ENCODE measurements at places on chromosomes 13 and 19.

DNA sequence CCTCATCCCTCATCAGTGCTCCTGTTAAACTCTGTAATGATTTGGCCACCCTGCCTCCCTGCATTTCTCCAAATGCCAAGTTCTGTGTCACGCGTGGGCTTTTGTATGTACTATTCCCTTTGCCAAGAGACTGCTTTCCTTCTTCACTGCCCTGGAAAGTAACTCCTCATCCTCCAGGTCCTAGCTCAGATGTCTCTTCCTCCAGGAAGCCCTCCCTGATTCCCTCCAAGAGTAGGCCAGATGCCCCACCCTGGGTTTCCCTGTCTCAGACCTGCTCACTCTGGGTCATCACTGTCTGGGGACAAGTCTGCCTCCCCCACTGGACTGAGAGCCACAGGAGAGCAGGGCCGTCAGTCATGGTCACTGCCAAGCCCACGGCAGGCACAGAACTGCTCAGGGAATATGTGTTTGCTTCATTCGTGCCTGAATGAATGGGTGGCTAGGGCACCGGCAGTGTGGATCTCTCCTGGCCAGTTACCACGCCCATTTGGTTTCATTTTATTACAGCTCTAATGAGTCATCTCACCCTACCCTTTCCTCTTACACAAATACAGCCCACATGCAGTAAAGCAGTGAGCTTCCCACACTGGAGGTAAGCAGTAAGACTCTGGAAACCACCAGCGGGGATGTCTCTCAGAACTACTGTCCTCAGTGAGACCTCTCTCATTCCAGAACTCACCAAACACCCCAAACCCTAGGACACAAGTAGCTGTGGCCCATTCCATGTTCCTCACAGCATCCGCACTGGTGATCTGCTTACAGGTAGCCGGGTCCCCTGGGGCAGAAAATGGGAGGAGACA lies 12.1 kb upstream of the GPR4 start:
- DNase-seq, result no peak

DNA sequence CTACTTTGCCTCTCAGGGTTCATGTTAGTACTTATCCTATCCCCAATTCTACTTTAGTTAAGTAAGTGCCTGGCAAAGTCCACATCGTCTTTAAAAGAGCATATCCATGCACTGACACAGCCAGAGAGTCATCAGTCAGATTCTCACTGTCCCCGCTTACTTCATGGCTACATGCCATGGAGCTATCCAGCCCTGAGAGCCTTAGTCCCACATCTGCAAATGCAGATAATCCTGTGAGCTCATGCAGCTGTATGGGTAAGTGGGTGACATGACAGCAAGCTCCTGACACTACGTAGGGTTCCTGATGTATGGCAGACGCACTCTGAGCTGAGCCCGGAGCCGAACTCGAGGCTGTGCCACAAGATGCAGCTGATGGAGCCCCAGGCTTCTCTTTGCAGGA lies 661.5 kb downstream of the LIG4 start:
- no peak for DNase-seq

DNA sequence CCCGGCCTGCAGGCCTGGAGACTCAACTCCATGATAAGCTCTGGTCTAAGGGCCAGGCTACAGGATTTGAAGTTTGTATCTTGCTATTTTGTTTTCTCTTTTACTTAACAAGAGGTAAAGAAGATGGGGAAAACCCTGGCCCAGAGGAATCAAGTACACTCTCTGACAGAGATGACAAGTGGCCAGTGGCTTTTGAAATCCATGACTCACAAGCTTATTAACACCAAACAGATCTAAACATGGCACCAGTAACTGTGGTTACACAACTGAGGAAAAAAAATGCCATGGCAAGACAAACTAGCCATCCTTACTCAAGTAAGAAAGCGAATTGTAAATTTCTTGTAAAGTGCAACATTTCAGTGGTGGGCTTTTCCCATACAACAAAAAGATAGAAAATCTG lies 72.6 kb upstream of the SERTM1 start:
- no peak for DNase-seq

DNA sequence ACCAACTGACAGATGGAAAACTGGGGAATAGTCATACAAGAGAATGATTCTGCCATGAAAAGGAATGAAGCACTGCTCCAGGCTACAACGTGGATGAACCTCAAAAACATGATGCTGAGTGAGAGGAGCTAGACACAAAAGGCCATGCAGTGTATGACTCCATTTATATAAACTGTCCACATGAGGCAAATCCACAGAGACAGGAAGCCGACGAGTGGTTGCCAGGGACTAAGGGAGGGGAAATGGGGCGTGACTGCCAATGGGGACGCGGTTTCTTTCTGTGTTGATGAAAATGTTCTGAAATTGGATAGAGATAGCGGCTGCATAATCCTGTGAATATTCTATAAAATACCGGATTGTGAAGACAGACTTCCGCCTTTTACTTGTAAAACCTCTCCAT lies 10.2 kb downstream of the SMIM7 start:
- no peak for DNase-seq

DNA sequence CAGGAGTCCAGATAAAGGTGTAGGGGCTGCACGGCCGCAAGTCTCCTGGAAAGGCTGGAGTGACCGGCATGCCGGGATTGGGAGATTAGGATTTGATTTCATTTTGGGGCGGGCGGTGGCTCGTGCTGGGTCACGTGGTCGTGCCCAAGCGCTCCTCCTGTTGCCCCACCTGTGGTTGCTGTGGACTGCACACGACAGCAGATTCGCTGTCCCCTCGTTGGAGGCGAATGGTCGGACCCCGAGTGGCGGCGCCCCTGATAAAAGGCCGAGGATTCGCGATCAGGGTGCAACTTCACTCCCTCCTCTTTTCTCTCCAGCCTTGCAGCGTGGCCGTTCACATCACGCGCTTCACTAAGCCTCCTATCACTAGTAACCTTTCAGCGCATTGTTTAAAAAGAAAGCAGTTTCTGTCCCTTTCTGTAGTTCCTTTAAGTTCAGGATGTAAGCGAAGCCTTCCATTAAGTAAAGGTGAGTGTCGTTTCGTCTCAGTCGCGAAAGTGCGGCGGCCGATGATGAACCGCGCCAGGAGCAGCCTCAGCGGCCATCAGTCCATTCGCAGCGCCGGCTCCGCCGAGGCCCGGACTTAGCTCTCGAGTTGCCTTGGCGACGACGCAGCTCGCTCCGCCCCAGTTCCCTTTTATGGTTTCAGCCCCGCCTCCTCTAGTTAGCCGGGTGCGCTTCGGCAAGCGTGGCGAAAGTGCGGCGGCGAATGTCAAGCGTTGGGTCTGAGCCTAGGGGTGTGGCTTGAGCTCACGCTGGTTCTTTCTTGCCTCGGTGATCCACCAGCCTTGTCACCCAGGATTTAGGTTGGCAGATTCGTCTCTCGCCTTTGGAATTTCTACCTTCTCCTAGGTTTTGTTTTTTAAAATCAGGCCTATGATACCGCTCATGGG lies 1.7 kb upstream of the PPP1R37 start:
- peak; percentile 98 for DNase-seq

DNA sequence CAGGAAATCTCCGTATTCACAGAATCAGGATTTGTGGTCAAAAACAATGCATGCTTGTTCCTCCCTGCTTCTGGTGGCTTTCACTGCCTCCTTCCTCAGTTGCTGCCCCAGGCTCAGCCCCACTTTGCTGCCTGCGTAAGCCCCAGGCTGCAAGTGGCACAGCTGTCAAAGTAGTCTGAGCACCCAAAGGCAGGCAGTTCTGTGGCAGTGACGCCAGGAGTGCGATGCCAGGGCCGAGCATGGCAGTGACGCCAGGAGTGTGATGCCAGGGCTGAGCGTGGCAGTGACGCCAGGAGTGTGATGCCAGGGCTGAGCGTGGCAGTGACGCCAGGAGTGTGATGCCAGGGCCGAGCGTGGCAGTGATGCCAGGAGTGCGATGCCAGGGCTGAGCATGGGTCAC lies 77.3 kb upstream of the GPR183 start:
- DNase-seq, result no peak

- no peak for DNase-seq
Observed at GRCh38 chr13:95258619-95259194, 42.5 kb downstream of the ABCC4 start.

DNA sequence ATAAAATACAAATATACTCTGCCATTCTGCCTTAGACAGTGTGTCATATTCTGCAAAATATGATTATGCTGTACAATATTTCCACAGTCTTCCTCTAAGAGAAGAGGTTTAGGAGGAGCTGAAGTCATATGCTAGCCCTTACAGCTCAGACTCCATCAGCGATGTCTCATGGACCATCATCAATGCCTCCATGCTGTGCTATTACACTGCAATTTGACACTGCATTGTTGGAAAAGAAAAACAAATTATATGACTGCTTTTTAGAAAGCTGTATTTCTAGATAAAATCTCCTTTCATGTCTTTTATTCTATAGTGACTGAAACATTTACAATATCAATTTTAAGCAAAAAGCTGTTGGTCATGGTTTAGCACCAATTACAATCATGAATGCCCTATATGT lies 1089.4 kb upstream of the MIR17HG start:
- DNase-seq, result no peak

DNA sequence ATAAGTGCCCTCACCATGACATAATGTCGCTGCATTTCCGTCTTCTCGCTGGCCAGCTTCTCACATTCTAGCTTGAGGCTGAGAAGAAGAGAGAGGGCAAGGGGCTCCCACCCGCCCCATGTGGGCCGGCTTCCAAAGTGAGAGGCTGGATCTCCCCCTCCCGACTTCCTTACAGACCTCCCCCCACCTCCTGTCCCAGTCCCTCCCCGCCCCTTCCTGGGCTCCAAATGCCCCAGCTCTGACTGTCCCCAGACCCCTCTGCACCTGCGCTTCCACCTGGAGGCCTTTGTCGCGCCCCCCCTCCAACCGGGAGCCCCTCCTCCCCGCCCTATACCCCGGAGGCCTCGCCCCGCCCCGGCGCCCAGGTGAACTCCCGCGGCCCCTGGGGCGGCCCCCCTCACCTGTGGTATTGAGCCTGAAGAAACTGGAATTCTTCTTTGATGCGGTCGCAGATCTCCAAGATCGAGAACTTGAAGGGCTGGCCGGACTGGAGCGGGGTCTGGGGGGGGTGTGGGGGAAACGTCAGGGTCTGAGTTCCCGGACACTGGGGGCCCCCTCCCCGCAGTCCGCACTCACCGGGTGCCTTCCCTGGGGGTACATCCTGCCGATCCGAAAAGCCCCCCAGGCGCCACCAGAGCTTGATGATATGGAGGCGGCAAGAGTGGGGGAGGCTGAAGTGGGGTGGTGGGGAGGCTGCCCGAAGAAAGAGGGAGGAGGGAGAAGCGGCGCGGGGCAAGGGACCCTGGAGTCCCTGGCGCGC lies 595 bp downstream of the TLE2 start:
- DNase-seq, result no peak

DNA sequence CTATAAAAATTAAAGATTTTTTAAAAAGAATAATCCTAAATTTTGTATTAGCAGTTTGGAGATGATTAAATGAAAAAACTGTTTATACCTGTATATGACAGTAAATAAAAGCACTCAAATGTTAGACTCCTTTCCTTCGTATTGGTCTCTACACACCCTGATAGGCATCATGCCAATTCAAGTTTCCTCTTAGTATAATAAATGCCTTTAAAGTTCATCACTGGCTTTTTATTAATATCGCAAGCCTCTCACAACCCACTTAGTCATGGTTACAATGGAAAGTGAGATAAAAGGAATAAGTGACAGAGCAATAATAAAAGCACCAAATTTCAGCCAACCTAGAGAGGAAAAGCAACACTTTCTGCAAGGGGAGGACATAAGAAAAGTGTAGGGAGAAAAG lies 102.2 kb downstream of the PIBF1 start:
- DNase-seq, result no peak

DNA sequence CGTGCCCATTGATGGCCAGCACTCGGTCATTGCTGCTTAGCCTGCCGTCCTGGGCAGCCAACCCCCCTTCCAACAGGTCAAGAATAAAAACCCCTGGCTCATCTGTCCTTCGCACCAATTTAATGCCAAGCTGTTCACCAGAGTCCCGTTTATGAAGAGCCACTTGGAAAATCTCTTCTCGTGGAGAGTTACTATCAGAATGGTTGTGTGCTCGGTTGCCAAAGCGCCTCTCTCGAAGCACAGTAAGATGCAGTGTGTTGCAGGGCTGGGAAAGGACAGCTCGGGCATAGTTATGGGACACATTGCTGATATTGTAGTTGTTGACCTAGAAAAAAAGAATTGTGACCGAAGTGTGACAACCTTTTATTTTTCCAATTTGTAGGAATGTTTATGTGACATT lies 57.9 kb downstream of the LNX2 start:
- DNase-seq, result no peak

DNA sequence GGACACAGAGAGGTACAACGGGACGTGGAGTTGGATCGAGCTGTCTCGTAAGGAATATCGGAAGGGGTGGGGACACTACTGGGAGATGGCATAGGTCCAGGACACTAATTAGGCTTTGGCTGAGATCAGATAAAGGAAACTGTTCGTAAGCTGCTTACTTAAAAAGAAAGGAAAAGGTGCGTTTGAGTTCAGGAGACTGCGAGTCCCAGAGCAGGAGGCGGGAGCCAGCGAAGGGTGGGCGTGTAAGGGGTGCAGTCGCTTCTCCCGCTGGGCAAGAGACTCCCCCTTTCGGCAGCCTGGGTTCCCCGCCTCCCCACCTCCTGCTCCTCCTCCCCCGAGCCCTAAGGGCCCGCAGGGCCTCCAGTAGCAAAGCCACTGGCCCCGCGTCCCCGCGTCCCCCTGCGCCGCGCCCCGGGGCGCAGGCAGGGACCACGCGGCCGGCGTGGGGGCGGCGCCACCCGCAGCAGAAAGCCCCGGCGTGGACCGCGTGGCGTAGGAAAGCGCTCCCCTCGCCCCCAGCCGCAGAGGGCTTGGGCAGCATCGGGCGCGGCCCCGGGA lies 547 bp downstream of the ABCC4 start:
- DNase-seq, result no peak

DNA sequence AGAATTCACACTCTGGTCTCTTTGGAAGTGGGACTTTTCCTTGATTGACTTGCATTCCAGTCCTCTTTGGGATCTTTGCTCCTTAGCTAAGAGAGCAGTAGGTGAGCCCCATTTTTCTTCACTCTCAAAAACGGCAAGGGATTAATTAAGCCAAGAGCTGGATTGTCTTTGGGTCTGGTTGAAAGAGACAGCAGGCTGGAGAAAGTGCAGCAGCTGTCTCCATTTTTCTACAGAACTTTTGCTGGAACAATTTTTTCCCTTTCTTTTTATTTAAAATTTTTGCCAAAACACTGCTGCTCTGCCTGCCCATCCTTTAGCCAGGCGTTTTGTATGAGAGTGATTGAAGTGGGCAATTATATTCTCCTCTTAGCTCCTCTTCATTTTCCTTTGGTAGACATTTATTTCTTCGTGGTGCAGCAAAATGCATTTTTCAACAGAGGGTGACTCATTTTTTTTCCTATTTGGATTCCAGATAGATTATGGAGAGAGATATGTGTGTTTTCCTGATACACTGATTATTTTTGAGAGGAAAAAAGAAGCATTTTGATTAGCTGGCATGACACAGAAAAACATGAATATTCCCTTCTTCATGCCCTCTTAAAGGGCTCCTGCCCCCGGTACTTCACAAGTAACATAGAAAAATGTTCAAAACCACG lies 371.2 kb upstream of the NBEA start:
- no peak for DNase-seq

GRCh38 chr13:39266426-39266825 lies 228.2 kb downstream of the NHLRC3 start:
- no peak for DNase-seq

- no peak for DNase-seq
Observed at GRCh38 chr13:21898945-21899344, 228.1 kb downstream of the FGF9 start.
